Heart right ventricle (tissue), 16 donors: ENCODE measurements at places on chromosomes 7 and 10. TPM values are rescaled to one million over a fixed set of nuclear protein-coding genes. Genes with fewer than 3 reads are reported as not detected.
A peak's percentile ranks its signal among the peaks of the same experiment; 100 is the strongest.

- H3K36me3 ChIP-seq = no peaks in the 10 kb centered on the region
- no peak overlapping the region for H3K27ac ChIP-seq
- no peaks in the 10 kb centered on the region for H3K4me1 ChIP-seq
- no peak overlapping the region for H3K4me3 ChIP-seq
- H3K27me3 ChIP-seq = no peaks in the 10 kb centered on the region
- DNase-seq = no peak
Observed at GRCh38 chr7:31734456-31734855, 47.4 kb downstream of the PPP1R17 start.

DNA sequence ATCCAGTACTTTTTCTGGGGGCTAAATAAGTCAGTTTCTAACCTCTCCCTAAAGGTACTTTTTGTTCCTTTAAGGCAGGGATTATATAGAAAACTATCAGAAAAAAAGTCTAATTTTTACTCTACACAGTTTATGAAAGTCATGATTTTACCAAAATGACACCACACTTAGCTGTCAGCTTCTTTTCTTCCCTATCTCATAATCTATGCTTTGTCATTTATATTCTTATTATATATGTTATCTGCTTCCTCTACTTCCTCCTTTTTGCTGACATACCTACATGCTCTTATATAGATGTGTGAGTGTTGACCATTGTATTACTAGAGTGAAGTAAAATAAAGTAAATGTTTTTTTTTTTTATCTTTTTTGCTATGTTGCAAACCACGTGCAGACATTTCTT lies 203.9 kb upstream of the CHRM2 start:
- H3K4me1 ChIP-seq = no peaks in the 10 kb centered on the region
- no peak for DNase-seq
- no peak overlapping the region for H3K27ac ChIP-seq
- H3K36me3 ChIP-seq = no peaks in the 10 kb centered on the region
- H3K27me3 ChIP-seq = no peaks in the 10 kb centered on the region

GRCh38 chr10:117188371-117188770 lies 8.9 kb upstream of the KCNK18 start:
- no peaks in the 10 kb centered on the region for H3K4me1 ChIP-seq
- DNase-seq = no peak
- peaks cover 6% of the 10 kb centered on the region for H3K27me3 ChIP-seq
- H3K27ac ChIP-seq = no peak overlapping the region
- no peaks in the 10 kb centered on the region for H3K36me3 ChIP-seq

The ASB10 gene
- polyA plus RNA-seq = 7.2 TPM

- H3K27me3 ChIP-seq = peaks cover 7% of the 10 kb centered on the region
- no peaks in the 10 kb centered on the region for H3K36me3 ChIP-seq
- H3K4me3 ChIP-seq = no peak overlapping the region
- no peaks in the 10 kb centered on the region for H3K4me1 ChIP-seq
- DNase-seq = no peak
- H3K27ac ChIP-seq = no peak overlapping the region
Observed at GRCh38 chr10:129410688-129411392, 56.2 kb upstream of the MGMT start.

DNA sequence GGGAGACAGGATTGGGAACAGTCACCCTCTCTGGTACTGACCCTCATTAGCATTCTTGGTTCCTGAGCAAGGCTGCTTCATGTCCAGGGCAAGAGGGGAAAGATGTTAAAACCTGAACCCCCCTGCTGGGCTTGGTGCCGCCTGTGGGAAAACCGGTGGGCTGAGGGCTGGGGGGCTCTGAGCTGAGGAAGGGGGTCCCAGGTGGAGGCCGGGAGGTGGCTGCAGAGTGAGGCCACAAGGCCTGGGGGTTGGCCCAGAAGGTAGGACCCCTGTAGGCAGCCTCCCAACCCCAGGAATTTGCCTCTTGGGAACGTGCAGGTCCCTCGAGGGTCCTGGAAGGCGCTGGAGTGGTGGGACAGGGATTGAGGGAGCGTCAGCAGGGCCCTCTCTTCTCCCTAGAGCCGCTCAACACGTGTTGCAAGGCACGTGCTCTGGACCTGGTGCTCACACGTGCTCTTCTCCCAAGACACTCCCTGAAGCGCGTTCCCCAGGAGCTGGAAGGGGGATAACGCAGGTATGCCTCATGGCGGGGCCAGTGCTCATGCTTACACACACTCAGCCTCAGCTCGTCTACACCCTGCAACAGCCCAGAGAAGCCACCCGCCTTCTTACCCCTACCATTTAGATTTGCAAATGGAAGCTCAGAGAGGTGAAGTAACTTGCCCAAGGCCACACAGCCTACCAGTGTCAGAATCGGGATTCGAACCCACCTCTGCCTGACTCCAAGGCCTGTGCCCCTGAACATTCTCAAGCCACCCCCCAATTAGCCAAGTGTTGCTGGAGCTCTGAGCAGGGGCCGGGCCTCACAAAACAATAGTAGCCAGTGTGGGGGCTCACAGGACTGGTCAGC lies 64.4 kb downstream of the LHPP start:
- H3K27me3 ChIP-seq = no peaks in the 10 kb centered on the region
- peak overlapping the region; percentile 54 for H3K27ac ChIP-seq
- no peak overlapping the region for H3K4me3 ChIP-seq
- DNase-seq = no peak
- peaks cover 49% of the 10 kb centered on the region for H3K4me1 ChIP-seq

- no peaks in the 10 kb centered on the region for H3K4me1 ChIP-seq
- no peak overlapping the region for H3K27ac ChIP-seq
- no peak for DNase-seq
- H3K4me3 ChIP-seq = no peak overlapping the region
- H3K27me3 ChIP-seq = no peaks in the 10 kb centered on the region
- H3K36me3 ChIP-seq = no peaks in the 10 kb centered on the region
Observed at GRCh38 chr7:156820445-156821063, 72.4 kb downstream of the LMBR1 start.

The HOXA5 gene
- 0.09 TPM for polyA plus RNA-seq

The RRP12 gene
- polyA plus RNA-seq = 46.6 TPM

The C7orf33 gene
- not detected for polyA plus RNA-seq

- H3K27ac ChIP-seq = no peak overlapping the region
- H3K4me3 ChIP-seq = no peak overlapping the region
- no peaks in the 10 kb centered on the region for H3K36me3 ChIP-seq
- DNase-seq = no peak
Observed at GRCh38 chr7:32436146-32436928, 53.8 kb downstream of the LSM5 start.

DNA sequence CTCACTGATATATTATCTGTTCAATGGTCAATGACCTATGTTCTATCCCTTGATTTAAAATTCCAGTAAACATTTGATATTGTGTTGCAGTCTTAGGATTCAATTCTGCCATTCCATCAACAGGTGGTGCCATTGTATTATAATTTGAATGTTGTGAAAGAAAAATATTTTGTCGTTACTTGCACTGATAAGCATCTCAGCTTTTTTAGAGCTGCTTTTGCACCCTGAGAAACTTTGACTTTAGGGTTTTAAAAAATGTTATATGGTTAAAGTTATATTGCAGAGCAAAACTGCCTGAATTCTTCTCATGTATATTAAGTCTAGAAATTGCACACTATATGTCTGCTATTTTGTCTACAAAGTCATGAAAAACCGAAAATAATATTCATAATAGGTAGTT lies 18.8 kb upstream of the MINDY3 start:
- H3K36me3 ChIP-seq = no peaks in the 10 kb centered on the region
- peaks cover 5% of the 10 kb centered on the region for H3K27me3 ChIP-seq
- no peak overlapping the region for H3K27ac ChIP-seq
- no peaks in the 10 kb centered on the region for H3K4me1 ChIP-seq
- no peak overlapping the region for H3K4me3 ChIP-seq

The UPK3B gene
- 0.09 TPM for polyA plus RNA-seq

GRCh38 chr10:34764472-34764946 lies 50.6 kb downstream of the PARD3 start:
- no peaks in the 10 kb centered on the region for H3K4me1 ChIP-seq
- no peak for DNase-seq
- no peak overlapping the region for H3K27ac ChIP-seq

The MALRD1 gene
- polyA plus RNA-seq = 0.10 TPM

The CHN2 gene
- polyA plus RNA-seq = 15.7 TPM

DNA sequence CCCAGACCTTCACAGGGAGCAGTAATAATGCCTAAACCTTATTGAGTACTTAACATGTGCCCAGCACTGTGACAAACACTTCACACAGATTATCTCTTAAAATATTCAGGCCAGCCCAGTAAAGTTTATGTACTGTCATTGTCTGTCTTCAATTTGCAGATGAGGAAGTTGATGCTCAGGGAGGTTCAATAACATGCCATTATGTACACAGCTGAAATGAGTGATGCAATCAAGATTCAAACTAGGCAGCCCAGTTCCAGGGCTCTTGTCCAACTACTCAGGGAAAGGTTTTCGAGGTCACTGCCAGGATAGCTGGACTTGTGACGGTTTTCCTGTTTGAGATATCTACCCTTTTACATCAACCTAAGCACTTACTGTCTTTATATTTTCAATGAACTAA lies 56.1 kb downstream of the AUTS2 start:
- H3K27ac ChIP-seq = no peak overlapping the region
- no peaks in the 10 kb centered on the region for H3K27me3 ChIP-seq
- no peak overlapping the region for H3K4me3 ChIP-seq
- H3K4me1 ChIP-seq = peaks cover 35% of the 10 kb centered on the region
- DNase-seq = no peak

- H3K27me3 ChIP-seq = no peaks in the 10 kb centered on the region
- no peak overlapping the region for H3K4me3 ChIP-seq
- no peaks in the 10 kb centered on the region for H3K36me3 ChIP-seq
- H3K4me1 ChIP-seq = no peaks in the 10 kb centered on the region
Observed at GRCh38 chr7:3204526-3204925, 96.5 kb upstream of the SDK1 start.

The TDRD1 gene
- polyA plus RNA-seq = 0.03 TPM

The PRSS2 gene
- 0.93 TPM for polyA plus RNA-seq

- H3K4me1 ChIP-seq = peaks cover 54% of the 10 kb centered on the region
- no peaks in the 10 kb centered on the region for H3K36me3 ChIP-seq
- H3K27ac ChIP-seq = no peak overlapping the region
- DNase-seq = no peak
Observed at GRCh38 chr7:127789031-127789430, 137.0 kb downstream of the SND1 start.

DNA sequence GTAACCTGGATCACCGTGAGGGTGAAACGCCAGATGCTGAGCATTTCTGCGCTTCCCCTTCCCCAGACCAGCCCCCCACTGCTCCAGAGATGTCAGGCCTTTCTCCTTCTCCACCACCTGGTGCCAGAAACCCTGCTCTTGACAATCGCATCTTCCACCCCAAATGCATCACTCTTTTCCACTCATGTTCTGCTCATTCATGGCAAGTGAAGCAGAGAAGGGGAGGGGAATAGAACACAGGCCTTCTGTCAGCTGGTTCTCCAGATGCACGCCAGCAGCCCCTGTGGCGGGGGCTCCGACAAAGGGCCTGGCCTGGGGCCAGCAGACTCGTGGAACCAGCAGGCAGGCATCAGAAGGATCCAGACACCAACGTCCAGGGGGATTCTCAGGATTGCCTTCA lies 68.5 kb upstream of the SVIL start:
- H3K27me3 ChIP-seq = no peaks in the 10 kb centered on the region
- no peaks in the 10 kb centered on the region for H3K36me3 ChIP-seq
- H3K27ac ChIP-seq = no peak overlapping the region
- peaks cover 11% of the 10 kb centered on the region for H3K4me1 ChIP-seq
- no peak for DNase-seq
- no peak overlapping the region for H3K4me3 ChIP-seq

The SCD gene
- polyA plus RNA-seq = 62.7 TPM

- no peaks in the 10 kb centered on the region for H3K4me1 ChIP-seq
- no peaks in the 10 kb centered on the region for H3K27me3 ChIP-seq
Observed at GRCh38 chr7:93203496-93203895, 22.8 kb downstream of the HEPACAM2 start.

- no peak overlapping the region for H3K27ac ChIP-seq
- H3K4me1 ChIP-seq = no peaks in the 10 kb centered on the region
- peak; percentile 23 for DNase-seq
- no peak overlapping the region for H3K4me3 ChIP-seq
Observed at GRCh38 chr7:80722616-80723195, 84.3 kb downstream of the CD36 start.

The CYP2C19 gene
- polyA plus RNA-seq = not detected

- no peak overlapping the region for H3K4me3 ChIP-seq
- H3K4me1 ChIP-seq = no peaks in the 10 kb centered on the region
- no peak for DNase-seq
- H3K27me3 ChIP-seq = no peaks in the 10 kb centered on the region
Observed at GRCh38 chr10:75261813-75262705, 26.3 kb upstream of the COMTD1 start.

DNA sequence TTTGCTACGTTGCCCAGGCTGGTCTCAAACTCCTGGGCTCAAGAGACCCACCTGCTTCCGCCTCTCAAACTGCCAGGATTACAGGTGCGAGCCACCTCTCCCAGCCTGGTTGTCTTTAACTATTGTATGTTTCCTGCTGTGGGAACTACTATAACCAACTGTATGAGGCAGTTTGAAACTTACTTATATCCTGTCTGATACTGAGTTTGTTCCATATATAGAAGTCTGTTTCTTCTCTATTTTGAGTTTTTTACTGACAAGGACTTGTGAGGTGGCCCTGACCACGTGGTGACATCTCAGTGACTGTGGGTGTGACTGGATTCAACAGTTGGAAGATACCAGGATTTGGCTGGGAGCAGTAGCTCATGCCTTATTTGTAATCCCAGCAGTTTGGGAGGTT lies 14.2 kb downstream of the FBH1 start:
- DNase-seq = no peak
- H3K36me3 ChIP-seq = peaks cover 55% of the 10 kb centered on the region
- H3K27me3 ChIP-seq = no peaks in the 10 kb centered on the region
- H3K27ac ChIP-seq = peak overlapping the region; percentile 36
- no peak overlapping the region for H3K4me3 ChIP-seq
- peaks cover 25% of the 10 kb centered on the region for H3K4me1 ChIP-seq

- H3K4me3 ChIP-seq = no peak overlapping the region
- H3K4me1 ChIP-seq = no peaks in the 10 kb centered on the region
- H3K27me3 ChIP-seq = no peaks in the 10 kb centered on the region
- no peaks in the 10 kb centered on the region for H3K36me3 ChIP-seq
- no peak for DNase-seq
- no peak overlapping the region for H3K27ac ChIP-seq
Observed at GRCh38 chr7:123974326-123974908, 49.4 kb downstream of the SPAM1 start.

DNA sequence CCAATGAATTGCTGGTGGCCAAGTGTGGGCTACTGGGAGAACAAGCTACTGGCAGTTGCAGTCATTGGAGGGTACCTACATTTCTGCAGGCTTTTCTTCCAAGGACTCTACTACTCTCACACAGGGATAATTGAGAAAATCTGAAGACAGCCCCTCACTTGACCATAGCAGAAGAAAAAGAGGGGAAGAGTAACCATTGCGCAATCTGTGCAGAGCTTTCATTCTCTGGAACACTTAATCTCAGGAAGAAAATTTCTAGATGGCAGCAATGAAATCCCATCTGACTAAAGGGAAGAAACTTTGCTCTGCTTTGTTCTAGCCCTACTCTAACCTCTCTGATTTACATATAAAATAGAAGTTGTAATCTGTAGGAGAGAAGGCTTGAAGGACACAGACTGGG lies 1239.6 kb upstream of the SORCS1 start:
- no peaks in the 10 kb centered on the region for H3K27me3 ChIP-seq
- H3K4me1 ChIP-seq = no peaks in the 10 kb centered on the region
- H3K27ac ChIP-seq = no peak overlapping the region
- no peak for DNase-seq
- H3K4me3 ChIP-seq = no peak overlapping the region

- H3K36me3 ChIP-seq = no peaks in the 10 kb centered on the region
- H3K4me3 ChIP-seq = no peak overlapping the region
- H3K27ac ChIP-seq = no peak overlapping the region
Observed at GRCh38 chr7:29196971-29197595, 2.5 kb downstream of the CHN2 start.

The LRMDA gene
- 4.0 TPM for polyA plus RNA-seq

The RPP30 gene
- 33.4 TPM for polyA plus RNA-seq

The CFTR gene
- polyA plus RNA-seq = 0.09 TPM

GRCh38 chr10:125928928-125929585 lies 32.7 kb downstream of the FANK1 start:
- H3K4me1 ChIP-seq = no peaks in the 10 kb centered on the region
- no peaks in the 10 kb centered on the region for H3K27me3 ChIP-seq
- no peak overlapping the region for H3K4me3 ChIP-seq
- DNase-seq = no peak
